ENCODE measurements at places on chromosomes 7 and 10. TPM values are rescaled to one million over a fixed set of nuclear protein-coding genes. Genes with fewer than 3 reads are reported as not detected.

Gene EPHA1
- total RNA-seq: 28.2 TPM

Gene DYDC2
- total RNA-seq: not detected

Gene PAPSS2
- total RNA-seq: 1.1 TPM

Gene THSD7A
- total RNA-seq: not detected

Gene AGFG2
- total RNA-seq: 54.7 TPM

Gene FGFBP3
- total RNA-seq: 2.9 TPM

Gene HERC4
- 76.5 TPM for total RNA-seq

Gene MOGAT3
- not detected for total RNA-seq

Gene CHST3
- not detected for total RNA-seq

Gene ITIH5
- total RNA-seq: not detected

Gene NUDT13
- total RNA-seq: 2.1 TPM

Gene VWA2
- total RNA-seq: not detected

All from activated naive CD8-positive, alpha-beta T cell treated with anti-CD3 and anti-CD28 coated beads, Interleukin-2, amount 10 ng/mL, durations not matched to agents 7 days and 5 days (primary cell).